ENCODE measurements at places on chromosomes 12 and 14. TPM values are rescaled to one million over a fixed set of nuclear protein-coding genes. Genes with fewer than 3 reads are reported as not detected.

DHRS2 gene
- total RNA-seq = not detected

RFLNA gene
- not detected for total RNA-seq

SLCO1A2 gene
- total RNA-seq = not detected

SOAT2 gene
- not detected for total RNA-seq

CARMIL3 gene
- total RNA-seq = 0.61 TPM

HSPA2 gene
- 9.5 TPM for total RNA-seq

TTC7B gene
- 92.3 TPM for total RNA-seq

PXN gene
- total RNA-seq = 123 TPM

TBX5 gene
- total RNA-seq = not detected

SIX6 gene
- not detected for total RNA-seq

ACRBP gene
- total RNA-seq = 2.5 TPM

ANG gene
- 38.9 TPM for total RNA-seq

LTB4R gene
- total RNA-seq = 11.9 TPM

GEMIN2 gene
- total RNA-seq = 9.1 TPM

KCNJ8 gene
- total RNA-seq = 16.5 TPM

SLCO1C1 gene
- total RNA-seq = 0.55 TPM

RTN1 gene
- total RNA-seq = 15.4 TPM

XRCC3 gene
- total RNA-seq = 6.3 TPM

CRY1 gene
- total RNA-seq = 14.8 TPM

ENDOU gene
- total RNA-seq = 1.4 TPM

GRCh38 chr12:93079271-93079670 lies 150.2 kb upstream of the EEA1 start:
- DNase-seq = no peak

- DNase-seq = no peak
Observed at GRCh38 chr12:462936-463705, 3.4 kb downstream of the B4GALNT3 start.

- DNase-seq = no peak
Observed at GRCh38 chr12:7966563-7966962, 30.6 kb upstream of the SLC2A3 start.

GRCh38 chr14:99245564-99246511 lies 26.2 kb downstream of the BCL11B start:
- no peak for DNase-seq

- no peak for DNase-seq
Observed at GRCh38 chr12:102302553-102302952, 104.9 kb upstream of the PMCH start.

- DNase-seq = no peak
Observed at GRCh38 chr14:103520657-103521437, 1.8 kb downstream of the CKB start.

GRCh38 chr12:75717902-75718301 lies 206.5 kb upstream of the KRR1 start:
- no peak for DNase-seq

DNA sequence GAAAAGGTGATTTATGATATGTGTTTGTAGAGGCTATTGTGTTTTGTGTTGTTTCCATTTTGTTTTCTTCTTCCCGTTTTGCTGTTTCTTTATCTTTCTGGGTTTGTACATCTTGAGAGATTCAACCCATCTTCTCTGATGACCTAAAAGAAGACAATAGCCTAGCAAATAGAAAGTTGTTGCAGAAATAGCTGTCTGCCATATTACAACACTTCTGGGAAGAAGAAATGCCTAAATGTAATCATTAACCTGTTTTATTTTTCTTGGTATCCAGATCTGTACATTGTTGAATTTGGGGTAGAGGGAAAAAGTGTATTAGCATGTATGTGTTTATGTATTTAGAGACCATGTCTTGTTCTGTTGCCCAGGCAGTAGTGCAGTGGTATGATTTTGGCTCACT lies 50.3 kb downstream of the SPATS2 start:
- no peak for DNase-seq

GRCh38 chr12:63826006-63826585 lies 18.4 kb upstream of the SRGAP1 start:
- DNase-seq = no peak

DNA sequence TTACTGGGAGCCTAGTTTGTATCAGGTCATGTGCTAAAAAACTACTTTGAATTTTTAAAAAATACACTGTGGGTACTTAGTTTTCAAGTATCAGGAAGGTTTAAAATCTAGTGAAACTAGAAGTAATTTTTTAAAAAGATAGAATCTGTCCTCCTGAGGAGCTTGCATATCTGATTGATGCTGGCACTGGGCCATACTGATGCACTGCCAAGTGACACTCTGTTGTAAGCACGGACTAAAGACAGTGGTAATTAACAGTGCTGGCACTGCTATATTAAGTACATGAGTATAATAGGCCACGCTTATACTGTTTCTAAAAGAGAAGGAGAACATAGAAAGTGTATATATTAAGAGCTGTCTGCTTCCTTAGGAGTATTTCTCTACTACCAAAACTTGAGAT lies 10.0 kb upstream of the TBC1D30 start:
- DNase-seq = no peak

- DNase-seq = no peak
Observed at GRCh38 chr12:50538182-50538581, 33.4 kb downstream of the DIP2B start.

DNA sequence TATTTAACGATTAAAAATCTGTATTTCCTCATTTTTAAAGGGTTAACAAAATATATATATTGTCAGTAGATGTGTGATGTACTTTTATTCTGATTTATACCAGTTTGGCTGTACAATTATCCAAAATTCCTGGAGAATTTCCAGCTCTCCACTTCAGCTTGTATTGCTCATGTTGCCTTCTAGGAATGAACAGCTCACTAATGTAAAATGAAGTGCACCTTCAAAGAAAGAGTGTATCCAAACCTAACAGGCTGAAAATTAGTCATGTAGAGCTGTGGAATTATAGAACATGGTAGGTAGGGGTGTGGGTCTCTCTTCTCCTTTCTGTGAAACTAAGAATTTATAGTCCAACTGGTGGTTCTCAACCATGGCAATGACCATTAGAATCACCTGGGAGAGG lies 362.0 kb downstream of the ETNK1 start:
- DNase-seq = no peak

GRCh38 chr12:121949648-121950397 lies 31.4 kb downstream of the CFAP251 start:
- DNase-seq = peak; percentile 9

GRCh38 chr12:64240781-64241180 lies 18.7 kb upstream of the KICS2 start:
- no peak for DNase-seq

DNA sequence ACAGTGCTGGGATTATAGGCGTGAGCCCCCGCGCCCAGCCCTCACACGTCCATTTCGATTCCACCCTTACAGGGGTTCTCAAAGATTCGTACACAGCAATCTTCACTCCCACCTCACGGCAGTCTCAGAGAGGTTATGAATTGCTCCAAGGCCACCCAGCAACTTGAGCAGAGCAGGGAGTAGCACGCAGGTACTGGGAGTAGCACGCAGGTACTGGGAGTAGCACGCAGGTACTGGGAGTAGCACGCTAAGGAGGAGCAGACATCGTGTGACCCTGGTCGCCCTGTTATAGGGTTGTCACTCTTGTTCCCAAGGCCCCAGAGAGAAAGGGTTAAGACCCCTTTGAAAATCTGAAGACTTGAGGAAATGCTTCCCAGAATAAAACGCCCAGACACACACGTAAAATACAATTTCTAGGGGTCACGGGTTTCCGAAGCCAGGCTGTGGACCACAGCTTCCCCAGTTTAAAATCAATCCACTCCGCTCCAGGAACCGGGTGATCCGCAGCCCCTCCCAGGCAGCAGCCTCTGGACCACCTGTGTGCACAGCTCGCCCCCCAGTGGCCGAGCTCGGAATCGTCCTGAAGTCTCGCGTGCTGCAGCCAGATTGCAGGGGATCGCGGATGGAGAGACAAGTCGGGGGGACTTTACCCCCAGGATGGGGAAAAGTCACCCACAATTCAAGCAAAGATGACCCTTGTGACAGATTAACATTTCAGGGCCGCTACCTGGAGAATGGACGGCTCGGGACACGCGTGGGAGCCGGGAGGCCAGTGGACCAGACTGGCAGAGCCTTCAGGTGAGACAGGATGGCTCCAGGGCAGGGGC lies 92.0 kb downstream of the SCARB1 start:
- peak; percentile 94 for DNase-seq

DNA sequence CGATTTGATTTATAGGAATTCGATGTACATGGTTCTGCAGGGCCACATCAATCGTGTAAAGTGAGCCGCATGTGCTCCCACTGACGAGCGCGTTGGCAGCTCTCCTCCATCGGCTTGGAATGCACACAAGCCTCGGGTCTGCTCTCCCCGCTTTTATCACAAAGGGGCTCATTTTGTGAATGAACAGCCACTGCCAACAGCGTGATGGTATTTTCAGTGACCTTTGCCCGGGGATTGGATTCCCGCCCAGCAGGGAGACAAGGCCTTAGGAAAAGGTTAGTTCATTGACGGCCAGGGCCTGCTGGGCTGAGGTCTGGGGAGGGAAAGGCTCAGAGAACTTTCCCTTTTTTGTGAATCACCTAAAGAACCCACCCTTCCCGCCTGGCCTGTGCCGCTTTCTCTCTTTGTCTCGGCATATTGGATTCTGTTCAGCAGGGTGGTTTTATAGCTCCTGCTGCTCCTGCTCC lies 232.1 kb downstream of the MSRB3 start:
- DNase-seq = no peak

DNA sequence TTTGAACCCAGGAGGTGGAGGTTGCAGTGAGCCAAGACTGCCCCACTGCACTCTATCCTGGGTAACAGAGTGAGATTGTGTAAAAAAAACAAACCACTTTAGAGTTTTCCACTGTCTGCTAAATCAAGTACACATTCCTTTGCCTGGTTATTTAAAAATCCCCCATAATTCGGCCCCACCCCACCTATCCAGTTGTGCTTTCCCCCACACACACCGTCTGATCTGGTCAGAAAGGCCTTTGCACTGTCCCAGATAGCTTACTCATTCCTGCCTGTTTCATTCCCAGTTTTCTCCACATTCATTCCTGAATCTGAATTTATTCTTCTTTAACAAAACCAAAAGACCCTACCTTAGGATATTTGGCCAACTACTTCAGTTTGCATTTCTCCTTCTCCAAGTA lies 29.5 kb downstream of the NINJ2 start:
- no peak for DNase-seq

DNA sequence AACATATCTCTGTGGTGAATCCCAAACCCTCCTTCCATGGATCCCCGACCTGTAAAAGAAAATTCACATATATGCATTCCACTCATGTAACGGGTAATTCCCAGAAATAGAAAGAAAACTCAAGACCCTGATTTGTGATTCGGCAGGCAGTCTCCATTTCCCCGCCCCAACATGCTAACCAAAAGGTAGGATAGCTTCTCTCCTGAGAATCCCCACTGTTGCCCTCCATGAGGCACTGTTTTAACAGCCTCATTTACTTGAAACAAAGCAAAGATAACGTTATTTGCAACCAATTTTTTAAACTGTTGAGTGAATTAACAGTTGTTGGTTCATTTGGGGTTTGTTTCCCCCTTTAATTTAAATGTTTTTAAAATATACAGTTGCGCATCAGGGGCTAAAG lies 774 bp upstream of the SLC2A13 start:
- no peak for DNase-seq

GRCh38 chr14:90344331-90345238 lies 12.8 kb upstream of the NRDE2 start:
- no peak for DNase-seq

GRCh38 chr12:131380220-131380964 lies 330.5 kb upstream of the SFSWAP start:
- DNase-seq = peak; percentile 22

DNA sequence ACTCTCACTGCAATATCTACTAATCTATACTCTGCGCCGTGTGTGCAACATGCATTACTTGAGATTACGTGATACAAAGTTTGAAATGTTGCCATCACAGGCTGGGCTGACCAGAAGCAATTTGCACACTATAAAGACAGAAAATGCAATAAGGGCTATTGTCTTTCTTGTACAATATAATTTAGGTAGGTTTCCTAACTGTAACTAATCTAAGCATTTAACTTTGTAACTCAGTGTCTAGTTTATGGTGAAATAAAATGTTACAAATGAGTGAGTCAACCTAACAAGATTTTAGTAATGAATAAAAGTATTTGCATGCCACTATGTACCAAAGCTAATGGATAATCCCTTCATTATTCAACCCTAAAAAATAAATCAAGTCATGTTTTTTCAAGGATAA lies 57.8 kb downstream of the LRP6 start:
- DNase-seq = no peak

GRCh38 chr12:58450868-58451482 lies 469.3 kb downstream of the LRIG3 start:
- no peak for DNase-seq

- no peak for DNase-seq
Observed at GRCh38 chr12:120821878-120822277, 82.3 kb downstream of the SPPL3 start.

DNA sequence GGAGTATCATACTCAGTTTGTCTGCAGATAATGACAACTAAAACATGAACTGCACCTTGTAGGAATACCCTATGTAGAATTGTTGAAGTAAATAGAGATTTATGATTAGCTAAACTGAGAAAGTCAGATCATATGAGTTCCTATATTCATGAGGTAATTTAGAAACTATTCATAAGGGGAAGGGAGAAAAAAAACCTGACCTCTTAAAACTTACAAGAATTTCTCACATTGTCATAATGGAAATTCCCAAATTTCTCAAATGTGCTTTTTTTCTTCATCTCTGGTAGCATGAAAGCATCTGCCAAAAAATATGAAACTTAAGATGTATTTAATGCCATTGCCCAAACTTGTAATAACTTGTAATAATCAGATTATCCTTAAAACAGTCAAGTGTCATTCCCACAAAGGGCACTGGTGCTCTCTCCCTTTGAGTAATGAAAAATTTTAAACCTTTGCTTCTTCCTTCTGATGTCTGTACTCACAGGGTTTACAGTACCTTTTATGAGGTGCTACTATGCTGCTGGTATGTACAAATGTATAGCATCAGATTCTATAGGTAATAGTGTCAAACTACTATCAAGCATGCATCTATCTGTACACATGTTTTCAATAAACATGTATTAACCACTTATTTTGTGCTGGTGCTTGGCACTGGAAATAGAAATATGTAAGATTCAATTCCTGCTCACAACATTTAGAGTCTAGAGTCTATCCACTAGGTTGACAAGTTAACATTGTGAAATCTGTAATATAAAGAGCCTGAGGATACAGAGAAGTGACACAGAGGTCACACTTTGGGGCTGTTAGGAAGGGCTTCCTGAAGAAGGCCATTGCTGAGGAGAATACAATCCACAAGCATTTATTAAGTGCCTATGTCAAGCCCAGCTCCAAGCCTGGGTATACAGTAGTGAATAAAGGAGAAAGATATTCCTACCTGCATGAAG lies 17.4 kb upstream of the DRAM1 start:
- DNase-seq = no peak

- no peak for DNase-seq
Observed at GRCh38 chr12:32881107-32881506, 15.5 kb downstream of the PKP2 start.

- DNase-seq = no peak
Observed at GRCh38 chr12:3712209-3712992, 40.5 kb downstream of the CRACR2A start.

- no peak for DNase-seq
Observed at GRCh38 chr12:89936631-89937030, 228.0 kb upstream of the ATP2B1 start.

GRCh38 chr14:35390577-35391387 lies 13.8 kb downstream of the NFKBIA start:
- DNase-seq = no peak
